ENCODE measurements at places on chromosomes 12 and 14.

- DNase-seq: no peak
Observed at GRCh38 chr12:106633451-106633823, 50.6 kb downstream of the RFX4 start.

DNA sequence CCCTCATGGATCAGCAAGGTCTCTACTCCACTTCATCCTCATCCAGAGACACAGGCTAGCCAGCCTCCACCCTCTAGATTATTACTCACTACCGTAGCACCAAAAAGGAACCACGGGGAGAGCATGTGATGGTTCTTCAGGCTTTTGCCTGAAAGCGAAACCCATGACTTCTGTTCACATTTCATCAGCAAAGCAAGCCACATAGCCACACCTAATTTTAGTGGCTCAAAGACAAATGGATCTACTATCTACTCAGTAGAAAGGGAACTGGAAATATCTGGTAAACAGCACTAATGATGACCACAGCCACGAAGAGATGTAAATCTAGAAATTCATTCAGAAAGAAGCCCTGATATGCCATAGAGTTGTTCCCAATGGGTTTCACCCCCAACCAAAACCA lies 51.4 kb downstream of the VCPKMT start:
- DNase-seq: no peak

DNA sequence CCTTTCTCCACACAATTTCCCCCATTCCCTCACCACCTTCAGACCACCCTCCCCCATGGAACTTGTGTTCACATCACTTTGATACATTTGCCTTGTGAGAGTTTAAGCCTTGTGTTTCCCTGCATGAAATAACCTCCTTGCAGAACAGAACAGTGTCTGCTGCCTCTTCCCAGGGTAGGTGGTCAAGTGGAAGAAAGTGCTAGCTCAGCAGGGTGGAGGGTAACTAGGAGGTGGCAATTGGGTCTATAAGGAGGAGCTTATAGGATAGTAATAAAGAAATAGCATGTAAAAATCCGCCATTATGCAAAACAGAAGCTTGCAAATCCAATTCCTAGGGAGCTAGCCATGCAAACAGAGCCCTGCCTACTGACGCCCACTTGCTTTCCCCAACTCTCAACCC lies 13.9 kb upstream of the KRT8 start:
- DNase-seq: no peak

DNA sequence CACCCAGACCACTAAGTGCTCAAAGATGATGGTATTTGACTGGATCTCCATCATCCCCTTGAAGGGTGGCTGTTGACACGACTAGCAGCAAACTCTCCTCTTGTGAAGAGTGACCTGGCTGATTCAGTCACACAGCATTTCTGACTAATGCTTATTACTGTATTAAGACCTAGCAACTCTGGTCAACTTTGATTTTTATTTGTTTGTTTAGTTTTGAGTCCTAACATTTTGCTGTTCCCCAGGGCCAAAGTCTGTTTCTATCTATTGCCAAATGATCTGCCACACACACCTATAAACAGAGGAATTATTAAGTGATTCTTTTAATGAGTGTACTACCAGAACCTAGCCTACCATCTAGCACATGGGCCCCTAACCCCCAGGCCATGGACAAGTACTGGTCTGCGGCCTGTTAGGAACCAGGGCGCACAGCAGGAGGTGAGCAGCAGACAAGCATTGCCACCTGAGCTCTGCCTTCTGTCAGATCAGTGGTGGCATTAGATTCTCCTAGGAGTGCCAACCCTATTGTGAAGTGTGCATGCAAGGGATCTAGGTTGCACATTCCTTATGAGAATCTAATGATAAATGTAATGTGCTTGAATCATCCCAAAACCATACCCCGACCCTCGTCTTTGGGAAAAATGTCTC lies 120.0 kb downstream of the RPS6KA5 start:
- DNase-seq: no peak

DNA sequence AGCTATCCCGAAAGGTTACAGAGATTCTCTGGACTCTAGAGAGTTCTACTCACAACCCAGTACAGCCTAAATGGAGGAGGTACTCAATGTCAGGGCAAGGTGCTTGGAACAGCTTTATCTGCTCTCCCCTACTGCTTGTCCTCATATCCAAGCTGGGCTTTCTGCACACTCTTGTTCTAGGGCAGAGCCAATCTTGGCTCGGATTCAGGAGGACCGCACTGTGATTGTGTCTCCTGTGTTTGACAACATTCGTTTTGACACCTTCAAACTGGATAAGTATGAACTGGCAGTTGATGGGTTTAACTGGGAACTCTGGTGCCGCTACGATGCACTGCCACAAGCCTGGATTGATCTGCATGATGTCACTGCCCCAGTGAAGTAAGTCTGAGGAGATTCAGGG lies 25.0 kb downstream of the GALNT8 start:
- no peak for DNase-seq

- no peak for DNase-seq
Observed at GRCh38 chr14:102363182-102363943, 622 bp downstream of the TECPR2 start.

GRCh38 chr14:97164021-97164420 lies 366.8 kb downstream of the VRK1 start:
- DNase-seq: no peak

DNA sequence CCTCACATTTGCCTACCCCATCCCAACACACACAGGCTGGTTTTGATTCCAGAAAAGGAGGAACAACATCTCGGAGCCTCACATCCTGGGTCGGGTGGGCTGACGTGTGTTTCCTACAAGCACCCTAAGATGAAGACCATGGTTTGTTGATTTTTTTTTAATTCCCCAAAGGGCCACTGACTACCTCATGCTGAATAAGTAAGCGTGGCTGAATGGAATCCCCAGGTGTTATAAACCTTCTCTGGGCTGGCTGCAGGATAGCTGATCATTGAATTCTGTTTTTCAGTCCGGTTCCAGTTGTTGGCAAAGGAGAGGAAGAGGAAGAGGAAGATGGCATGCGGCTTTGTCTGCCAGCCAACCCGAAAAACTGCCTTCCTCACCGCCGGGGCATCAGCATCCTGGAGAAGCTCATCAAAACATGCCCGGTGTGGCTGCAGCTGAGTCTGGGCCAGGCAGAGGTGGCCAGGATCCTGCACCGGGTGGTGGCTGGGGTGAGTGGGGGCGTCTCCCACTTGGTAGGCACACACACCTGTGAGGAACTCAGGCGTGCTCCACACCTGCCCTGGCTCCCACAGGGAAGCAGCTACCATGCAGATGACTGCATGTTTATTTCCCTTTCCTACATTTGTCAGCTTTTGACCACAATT lies 42.0 kb downstream of the RIN3 start:
- no peak for DNase-seq

DNA sequence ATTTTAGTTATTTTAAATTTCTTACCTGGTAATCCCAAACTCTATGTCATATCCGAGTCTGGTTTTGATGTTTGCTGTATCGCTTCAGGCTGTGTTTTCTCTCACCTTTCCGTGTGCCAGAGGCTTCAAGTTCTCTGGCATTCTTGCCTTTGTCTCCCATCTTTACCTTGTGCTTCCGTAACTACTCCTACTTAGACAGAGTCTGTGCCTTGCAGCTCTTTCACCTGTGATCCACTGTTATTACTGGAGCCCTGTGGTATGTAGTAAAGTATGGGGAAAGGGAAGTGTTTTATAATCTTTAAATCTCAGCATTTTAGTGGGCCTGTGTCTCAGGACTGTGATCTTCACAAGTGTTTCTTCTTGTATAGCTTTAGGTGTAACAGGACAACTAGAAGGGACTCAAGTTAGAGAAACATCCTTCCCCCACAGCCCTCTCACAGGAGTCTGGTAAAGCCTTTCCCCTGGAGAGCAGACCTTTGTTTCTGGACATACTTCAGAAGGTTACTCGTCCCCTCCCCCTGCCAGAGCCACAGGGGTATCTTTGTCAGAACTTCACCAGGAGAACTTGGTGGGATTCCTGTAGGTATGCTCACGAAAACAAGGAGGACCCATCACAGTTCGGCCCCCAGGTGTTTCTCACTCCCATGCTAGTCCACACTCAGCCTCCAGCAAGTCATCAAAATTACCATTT lies 11.1 kb downstream of the IFNG start:
- DNase-seq: no peak

- no peak for DNase-seq
Observed at GRCh38 chr12:24139035-24139434, 189.6 kb upstream of the SOX5 start.

- DNase-seq: no peak
Observed at GRCh38 chr14:71752111-71752738, 180.0 kb upstream of the RGS6 start.

- no peak for DNase-seq
Observed at GRCh38 chr12:31768046-31768445, 39.2 kb upstream of the AMN1 start.
